ENCODE measurements at places on chromosomes 5 and 9.

DNA sequence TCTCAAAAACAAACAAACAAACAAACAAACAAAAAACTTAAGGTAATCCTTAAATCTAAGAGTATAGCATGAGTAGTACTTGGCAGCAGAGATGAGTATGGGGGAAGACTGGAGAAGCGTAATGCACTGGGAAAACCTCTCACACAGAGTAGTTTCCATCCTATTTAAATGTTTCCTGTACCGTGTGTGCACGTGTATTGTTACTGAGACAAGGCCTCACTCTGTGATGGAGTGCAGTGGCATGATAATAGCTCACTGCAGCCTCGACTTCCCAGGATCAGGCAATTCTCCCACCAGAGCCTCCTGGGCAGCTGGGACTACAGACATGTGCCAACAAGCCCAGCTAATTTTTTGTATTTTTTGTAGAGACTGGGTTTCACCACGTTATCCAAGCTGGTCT is 2.9 kb downstream of the UIMC1 start:
- no peak for DNase-seq

DNA sequence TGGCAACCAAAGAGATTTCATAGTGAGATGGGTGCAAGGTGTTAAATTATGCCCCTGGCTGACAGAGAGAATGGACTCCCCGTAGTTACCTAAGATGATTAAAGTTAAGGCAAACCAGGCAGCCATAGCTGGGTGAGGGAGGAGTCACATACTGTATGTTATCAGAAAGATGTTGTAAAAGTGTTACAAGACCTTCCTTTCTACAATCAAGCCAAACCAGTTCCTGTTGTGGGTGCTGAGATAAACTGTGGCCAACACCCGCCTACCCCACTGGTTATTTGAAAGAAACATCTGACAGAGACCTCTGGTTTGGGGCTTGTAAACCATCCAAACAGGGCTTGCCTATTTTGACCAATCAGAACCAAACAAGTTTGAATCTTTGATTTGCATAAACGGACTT is 684.7 kb upstream of the NUDT12 start:
- no peak for DNase-seq

- DNase-seq: no peak
Measured at GRCh38 chr5:128329386-128329939, 208.6 kb downstream of the FBN2 start.

- no peak for DNase-seq
Measured at GRCh38 chr5:179061025-179061424, 852 bp downstream of the ZNF354C start.

GRCh38 chr5:55438998-55439397 is 95.8 kb downstream of the PLPP1 start:
- no peak for DNase-seq

- no peak for DNase-seq
Measured at GRCh38 chr5:14816374-14816998, 55.1 kb downstream of the ANKH start.

DNA sequence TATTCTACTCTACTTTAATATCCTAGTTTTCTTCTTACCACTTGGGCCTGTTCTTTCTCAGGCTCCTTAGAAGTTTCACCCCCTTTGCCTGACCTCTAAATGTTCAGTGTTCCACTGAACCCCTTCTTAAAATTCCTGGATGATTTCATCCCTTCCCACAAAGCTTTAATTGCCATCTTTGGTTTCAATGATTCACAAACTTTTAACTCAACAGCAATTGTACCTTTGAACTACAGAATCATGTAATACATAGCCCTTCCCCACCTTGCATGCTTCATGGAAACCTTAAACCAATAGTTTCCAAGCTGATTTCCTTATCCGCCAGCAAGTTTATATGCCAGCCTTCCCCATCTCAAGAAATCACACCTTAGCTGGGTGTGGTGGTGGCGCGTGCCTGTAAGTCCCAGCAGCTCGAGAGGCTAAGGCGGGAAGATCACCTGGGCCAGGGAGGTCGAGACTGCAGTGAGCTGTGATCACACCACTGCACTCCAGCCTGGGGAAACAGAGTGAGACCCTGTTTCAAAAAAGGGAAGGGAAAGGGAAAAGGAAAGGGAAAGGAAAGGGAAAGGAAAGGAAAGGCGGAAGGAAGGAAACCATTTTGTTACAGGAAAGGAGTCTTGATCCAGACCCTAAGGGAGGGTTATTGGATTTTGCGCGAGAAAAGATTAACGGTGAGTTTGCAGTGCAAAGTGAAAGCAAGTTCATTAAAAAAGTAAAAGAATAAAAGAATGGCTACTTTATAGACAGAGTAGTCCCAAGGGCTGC is 1023.7 kb upstream of the DMAC1 start:
- no peak for DNase-seq

GRCh38 chr5:59542851-59543820 is 350.4 kb downstream of the PDE4D start:
- DNase-seq: no peak

DNA sequence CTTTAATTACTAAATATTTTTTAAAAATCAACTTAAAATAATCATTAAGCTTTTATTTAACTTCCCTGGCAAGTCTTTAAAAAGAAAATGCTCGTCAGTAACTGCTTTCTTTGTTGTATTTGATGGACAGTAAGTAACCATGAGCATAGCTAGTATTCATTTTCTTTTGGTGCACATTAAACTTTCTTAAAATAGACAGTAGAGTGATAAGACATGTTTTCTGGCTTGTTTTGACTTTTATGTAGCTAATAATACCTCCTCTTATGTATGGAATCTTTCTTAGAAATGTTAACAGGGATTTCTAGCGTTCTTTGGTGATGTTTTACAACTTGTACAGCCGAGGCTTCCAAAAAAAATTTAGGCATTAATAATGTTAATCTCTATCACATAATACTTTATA is 22.6 kb downstream of the FBXO38 start:
- no peak for DNase-seq

DNA sequence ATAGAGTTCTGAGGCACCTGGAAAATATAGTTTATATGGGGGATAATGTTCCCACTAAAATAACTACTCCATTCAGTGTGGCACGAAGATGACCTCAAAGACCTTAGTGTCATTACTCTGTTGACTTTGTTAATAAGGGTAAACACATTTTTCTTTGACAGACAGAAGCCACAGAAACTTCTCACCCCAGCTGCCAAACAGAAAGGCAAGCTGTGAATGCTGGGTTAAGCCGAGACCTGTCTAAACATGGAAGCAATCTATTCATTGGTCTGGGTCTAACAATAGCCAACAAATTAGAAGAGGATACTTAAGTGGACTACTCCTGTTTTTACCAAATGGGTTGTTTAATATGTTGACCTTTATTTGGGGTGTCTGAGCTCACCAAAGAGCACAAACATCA is 171.4 kb downstream of the TLE1 start:
- no peak for DNase-seq

DNA sequence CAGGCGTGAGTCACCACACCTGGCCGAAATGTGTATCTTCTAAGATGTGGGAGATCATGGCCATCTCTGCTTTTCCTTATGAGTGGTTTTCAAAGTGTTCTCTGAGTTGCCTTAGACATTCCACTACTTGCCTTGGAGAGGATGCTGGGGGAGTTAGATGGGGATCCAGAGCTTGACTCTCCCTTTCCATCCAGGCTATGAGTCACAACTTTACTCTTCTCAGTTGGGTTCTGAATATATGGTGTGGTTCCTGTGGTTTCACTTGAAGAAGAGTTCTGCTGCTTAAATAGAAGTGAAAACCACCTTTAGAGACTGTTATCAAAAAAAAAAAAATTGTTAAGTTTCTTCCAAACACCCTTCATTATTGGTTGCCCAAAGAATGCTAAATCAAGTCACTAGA is 217.6 kb downstream of the ZNF608 start:
- DNase-seq: no peak

- no peak for DNase-seq
Measured at GRCh38 chr5:77599679-77600078, 38.8 kb downstream of the OTP start.

DNA sequence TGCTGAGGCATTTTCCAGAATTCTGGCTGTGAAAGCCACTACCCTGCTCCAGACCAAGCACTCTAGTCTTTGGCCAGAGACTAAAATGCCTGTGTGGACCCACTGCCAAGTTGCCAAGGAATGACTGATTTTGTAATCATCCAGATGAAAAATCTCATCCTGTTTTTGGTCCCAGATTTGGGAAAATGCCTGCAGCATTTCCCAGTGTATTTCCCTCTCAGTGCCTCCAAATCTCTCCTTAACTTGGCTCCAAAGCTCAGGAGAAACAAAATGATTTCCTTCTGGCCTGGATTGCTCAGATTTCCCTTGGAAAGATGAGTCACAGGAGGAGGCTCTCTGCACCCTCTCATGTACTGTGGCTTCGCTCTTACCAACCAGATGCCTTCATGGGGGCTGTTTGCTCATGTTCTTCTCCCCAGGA is 335.2 kb upstream of the TARS1 start:
- no peak for DNase-seq

- no peak for DNase-seq
Measured at GRCh38 chr9:33043671-33044070, 18.6 kb downstream of the DNAJA1 start.

- no peak for DNase-seq
Measured at GRCh38 chr5:118996098-118996497, 7.8 kb upstream of the DTWD2 start.

- no peak for DNase-seq
Measured at GRCh38 chr5:33312571-33313549, 127.9 kb upstream of the TARS1 start.

DNA sequence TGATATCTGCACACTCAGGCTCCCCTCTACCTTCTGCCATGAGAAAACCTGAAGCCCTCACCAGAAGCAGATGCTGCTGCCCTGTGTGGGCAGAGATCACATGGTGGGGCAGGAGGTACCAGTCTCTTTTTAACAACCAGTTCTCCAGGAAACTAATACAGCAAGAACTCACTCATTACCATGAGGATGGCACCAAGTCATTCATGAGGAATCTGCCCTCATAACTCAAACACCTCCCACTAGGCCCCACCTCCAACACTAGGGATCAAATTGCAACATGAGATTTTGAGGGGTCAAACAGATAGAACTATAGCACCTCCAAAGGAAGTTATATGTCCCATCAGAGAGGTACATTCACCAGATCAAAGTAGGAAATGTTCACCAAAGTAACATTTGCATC is 136.3 kb upstream of the SHB start:
- DNase-seq: no peak

DNA sequence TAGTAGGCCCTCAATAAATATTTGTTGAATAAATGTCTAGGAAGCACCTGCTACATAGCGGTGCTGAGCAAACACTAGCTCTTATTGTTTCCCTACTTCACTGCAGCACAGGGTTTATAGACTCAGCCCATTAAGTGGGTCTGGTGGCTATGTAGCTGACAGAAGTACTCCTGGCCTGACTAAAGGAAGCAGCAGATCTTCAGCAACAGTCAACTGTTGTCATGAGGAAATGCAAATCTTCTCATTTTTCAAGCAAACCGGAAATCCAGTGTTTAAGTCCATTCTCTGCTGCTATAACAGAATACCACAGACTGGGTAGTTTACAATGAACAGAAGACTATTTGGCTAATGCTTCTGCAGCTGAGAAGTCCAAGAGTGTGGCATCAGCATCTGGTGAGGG is 2.8 kb upstream of the TEX10 start:
- DNase-seq: no peak

- DNase-seq: no peak
Measured at GRCh38 chr9:134328841-134329575, 2.8 kb downstream of the RXRA start.

DNA sequence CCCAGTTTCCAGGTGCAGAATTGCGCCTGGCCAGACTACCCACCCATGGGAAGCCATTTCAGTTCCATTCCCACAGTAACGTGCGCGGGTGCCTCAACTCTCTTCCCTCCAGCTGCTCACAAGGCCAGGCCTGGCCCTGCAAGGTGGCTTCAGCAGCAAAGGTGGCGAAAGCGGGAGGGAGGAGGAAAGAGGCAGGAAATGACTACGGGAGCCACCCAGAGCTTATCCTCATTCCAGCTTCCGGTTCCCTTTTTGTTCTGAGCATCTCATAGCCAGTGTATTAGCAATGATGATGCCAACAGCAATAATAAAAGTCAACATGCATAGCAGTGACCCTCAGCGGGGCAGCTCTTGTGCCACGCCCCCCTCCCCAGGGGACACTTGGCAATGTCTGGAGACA is 101.5 kb upstream of the BOD1 start:
- no peak for DNase-seq

- DNase-seq: no peak
Measured at GRCh38 chr9:123361086-123361730, 5.2 kb downstream of the CRB2 start.

- DNase-seq: no peak
Measured at GRCh38 chr5:68730220-68730978, 363.4 kb upstream of the SLC30A5 start.
